ENCODE measurements at places on chromosomes 3 and 15. TPM values are rescaled to one million over a fixed set of nuclear protein-coding genes. Genes with fewer than 3 reads are reported as not detected.

Gene LRRIQ4
- total RNA-seq, result not detected

Gene SPG21
- 106 TPM for total RNA-seq

Gene DISP2
- 2.2 TPM for total RNA-seq

Gene ZNF280D
- total RNA-seq, result 25.8 TPM
